Activated B cell treated with CpG ODN at 0.5 μM for 24 hours (primary cell): ENCODE measurements at places on chromosomes 7 and 10. TPM values are rescaled to one million over a fixed set of nuclear protein-coding genes. Genes with fewer than 3 reads are reported as not detected.

The METTL2B gene
- total RNA-seq: 32.7 and 35.7 TPM in 2 replicates

- DNase-seq: no peak
These were observed 168.4 kb downstream of the RELN start for GRCh38 chr7:103821092-103821491.

GRCh38 chr7:69412331-69413146 is 185.7 kb upstream of the AUTS2 start:
- DNase-seq: no peak

- no peak for DNase-seq
These were observed 601.1 kb downstream of the ARL4A start for GRCh38 chr7:13288516-13288915.

DNA sequence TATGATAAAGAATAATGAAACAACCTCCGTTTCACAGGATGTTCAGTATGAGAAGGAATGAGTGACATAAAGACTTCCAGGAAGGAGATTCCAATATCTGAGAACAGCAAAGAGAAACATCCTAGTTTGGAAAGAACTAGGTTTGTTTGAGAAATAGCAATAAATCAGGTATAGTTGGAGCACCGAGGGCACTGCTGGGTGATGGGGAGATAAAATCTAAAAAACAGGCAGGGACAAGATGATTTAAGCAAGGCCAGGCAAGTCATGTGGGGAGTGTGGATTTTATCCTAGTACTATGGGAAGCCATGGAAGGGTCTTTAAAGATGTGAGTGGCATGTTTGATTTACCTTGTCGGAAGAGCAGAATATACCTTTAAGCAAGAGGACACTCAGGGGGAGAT is 169.7 kb downstream of the SPAG6 start:
- DNase-seq: no peak

DNA sequence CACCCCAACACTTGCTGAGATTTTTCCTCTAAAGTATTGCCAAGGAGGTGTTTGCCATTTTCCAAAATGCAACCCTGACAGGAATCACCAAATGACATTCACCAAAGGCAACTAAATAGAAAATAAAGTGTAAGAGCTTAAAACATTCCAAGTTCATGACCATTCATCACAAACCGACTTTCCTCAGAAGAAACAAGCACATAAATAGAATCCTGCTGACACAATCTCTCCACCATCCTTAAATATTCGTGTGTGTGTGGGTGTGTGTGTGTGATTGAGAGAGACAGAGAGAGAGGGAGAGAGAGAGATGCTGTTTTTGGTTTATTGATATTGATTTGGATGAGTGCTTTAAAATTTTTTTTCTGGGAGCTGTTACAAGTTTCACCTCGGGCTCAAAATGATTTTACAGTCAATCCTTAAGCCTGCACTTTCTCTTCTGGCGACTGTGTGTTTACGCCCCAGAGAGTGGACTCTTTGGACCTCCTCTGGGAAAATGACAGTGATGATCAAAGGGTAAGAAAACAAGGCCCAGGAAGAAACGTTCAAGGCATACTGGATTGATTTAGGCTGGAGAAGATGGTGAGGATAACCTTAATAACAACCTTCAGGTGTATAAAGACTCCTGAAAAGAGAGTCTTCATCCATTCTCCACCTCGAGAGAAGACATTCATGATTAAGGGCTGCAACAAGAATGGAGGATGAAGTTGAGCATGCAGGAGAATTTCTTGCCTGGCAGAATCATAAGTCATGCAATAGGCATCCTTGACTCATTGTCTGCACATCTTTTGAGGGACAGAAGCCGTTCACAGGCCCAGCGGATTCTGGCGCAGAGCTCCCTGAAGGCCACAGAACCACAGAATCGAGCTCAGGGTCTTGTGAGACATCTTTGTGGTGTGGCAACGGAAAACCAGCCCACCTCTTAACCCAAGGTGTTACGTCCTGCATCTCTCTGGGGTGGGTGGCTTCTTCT is 104.4 kb upstream of the FGFR2 start:
- no peak for DNase-seq

GRCh38 chr10:114483575-114483974 is 79.3 kb upstream of the AFAP1L2 start:
- DNase-seq: no peak

GRCh38 chr7:131108212-131108940 is 219.3 kb upstream of the MKLN1 start:
- DNase-seq: peak; percentile 62

DNA sequence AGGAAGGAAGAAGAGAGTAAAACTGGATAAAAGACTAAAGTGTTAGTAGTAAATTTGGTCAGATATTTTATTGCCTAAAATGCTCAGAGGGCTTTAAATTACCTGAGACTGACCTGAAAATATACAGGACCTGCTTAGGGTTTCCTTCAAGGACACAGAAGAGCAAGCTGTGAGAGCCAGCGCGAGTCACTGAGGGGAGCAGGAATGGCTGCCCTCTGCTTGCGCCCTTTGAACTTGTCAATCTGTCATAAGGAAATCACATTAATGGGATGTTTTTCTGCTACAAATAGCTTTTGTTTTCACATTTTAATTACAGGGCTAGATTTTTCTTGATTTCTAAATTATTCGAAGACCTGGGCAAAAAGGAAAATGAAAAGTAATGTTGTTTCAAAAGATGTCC is 26.9 kb downstream of the DNAJB9 start:
- DNase-seq: no peak
